ENCODE measurements at places on chromosomes 11 and 22. TPM values are rescaled to one million over a fixed set of nuclear protein-coding genes. Genes with fewer than 3 reads are reported as not detected.

Gene PATE4
- not detected for total RNA-seq

Gene UBASH3B
- total RNA-seq = under 0.01 TPM

Gene CLMP
- 20.8 TPM for total RNA-seq

Gene RAG1
- total RNA-seq = 0.18 TPM

Gene PHETA2
- total RNA-seq = 14.5 TPM

Gene LRRC55
- under 0.01 TPM for total RNA-seq

Gene HIC2
- 2.4 TPM for total RNA-seq

Gene CDC45
- total RNA-seq = 51.4 TPM

Gene YPEL1
- 1.9 TPM for total RNA-seq

Gene IGF2
- total RNA-seq = 0.45 TPM

Gene RAB38
- 2.5 TPM for total RNA-seq

Gene APOA1
- 0.11 TPM for total RNA-seq

All from Daoy (cell line).